Testis (tissue), 5 donors: ENCODE measurements at places on chromosomes 11 and 22. TPM values are rescaled to one million over a fixed set of nuclear protein-coding genes. Genes with fewer than 3 reads are reported as not detected.
A peak's percentile ranks its signal among the peaks of the same experiment; 100 is the strongest.

GRCh38 chr11:44764583-44764982 lies 37.8 kb downstream of the TSPAN18 start:
- DNase-seq: no peak

DNA sequence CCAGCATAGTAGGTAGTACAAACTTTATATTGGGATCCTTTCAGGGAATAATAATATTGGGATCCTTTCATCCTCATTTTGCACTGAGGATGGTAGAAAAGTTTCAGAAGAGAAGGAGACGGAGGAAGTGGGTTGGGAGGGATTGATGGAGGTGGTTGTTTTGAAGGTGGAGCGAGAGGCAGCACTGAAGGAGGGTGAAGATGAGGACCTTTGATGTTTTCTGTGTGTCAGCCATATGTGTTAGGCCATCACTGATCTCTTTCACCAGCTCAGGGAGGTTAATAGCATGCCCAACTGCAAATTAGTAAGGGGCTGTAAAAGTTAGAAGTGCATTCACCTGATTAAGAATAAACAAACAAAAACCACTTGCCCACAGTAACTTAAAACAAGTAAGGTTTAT lies 275.5 kb upstream of the B3GAT1 start:
- no peak for DNase-seq

- peak; percentile 9 for DNase-seq
These were observed 2.1 kb downstream of the ZP1 start for GRCh38 chr11:60869451-60869825.

DNA sequence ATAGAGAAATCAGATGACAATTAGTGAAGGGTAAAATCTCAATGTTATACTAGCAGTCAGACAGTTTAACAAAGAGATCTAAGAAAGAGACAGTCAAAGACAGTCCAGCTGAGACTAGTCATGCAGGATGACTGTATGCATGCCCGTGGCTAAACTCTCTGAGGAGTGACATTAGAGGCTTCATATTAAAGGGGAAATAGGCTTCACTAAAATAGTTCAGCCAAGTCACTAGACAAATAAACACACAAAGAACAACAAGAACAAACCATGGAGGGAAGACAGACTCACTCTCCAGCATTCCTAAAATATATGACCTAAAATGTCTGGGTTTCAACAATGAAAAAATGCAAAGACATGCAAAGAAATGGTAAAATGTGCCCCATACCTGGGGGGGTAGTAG lies 18.6 kb upstream of the APLNR start:
- no peak for DNase-seq

GRCh38 chr11:100013011-100013410 lies 674.1 kb upstream of the ARHGAP42 start:
- DNase-seq: no peak

DNA sequence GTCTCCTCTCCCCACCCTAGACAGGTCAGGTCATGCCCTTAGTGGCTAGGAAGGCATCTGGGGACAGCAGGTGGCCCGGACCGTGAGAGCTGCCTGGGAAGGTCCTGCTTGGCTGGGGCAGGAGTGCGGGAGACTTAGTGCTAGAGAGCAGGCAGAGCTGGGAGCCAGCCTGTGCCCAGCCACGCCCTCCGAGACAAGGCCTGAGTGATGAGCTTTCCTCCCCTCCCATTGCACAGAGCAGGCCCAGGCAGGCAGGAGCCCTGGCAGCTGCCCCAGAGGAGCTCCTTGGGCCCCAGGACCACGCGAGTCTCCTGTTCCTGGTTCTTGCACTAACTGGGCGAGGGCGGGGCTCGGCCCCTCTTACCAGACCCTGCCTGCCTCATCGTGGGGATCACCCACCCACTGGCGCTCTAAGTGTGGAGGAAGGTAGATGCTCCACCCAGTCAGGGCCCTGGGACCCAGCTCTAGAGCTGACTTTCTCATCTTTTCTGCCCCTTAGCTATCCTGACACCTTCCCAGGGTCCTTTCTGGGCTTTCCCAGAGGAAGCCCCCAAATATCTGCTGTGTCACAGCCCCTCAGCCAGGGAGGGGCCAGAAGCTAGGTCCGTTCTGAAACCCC lies 44.9 kb downstream of the MACROD1 start:
- DNase-seq: no peak

DNA sequence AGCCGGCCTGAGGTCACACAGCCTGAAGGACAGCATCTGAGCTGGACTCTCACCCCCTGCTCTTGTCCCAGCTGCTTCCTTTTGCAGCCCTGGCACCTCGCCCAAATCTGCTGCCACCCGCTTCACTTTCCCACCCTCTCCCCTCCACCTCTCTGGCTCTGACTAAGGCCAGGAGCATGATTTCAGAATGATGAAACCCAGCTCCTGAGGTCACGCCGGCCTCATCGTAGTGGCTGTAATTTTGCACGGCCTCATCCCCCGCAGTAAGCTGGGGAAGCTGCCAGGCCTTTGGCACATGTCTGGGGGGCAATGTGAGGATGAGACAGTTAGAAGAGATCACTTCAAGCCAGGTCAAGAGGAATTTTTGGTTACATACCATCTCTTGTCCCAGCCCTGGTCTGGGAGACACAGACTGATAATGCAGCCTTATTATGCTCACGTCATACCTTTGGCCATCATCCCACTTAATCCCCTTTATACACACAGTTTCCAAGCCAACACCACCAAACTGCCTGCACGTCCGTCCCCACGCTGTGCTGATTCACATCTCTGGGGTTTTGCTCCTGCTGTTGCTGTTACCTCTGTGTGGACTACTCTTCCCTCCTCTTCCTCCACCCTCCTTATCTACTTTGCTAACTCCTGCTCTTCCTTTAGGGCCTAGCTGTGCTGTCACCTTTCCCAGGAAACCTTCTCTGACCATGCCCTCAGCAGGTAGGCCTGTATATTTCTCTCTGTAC lies 58.1 kb downstream of the CHRDL2 start:
- DNase-seq: peak; percentile 46

GRCh38 chr11:22733475-22734248 lies 67.3 kb downstream of the GAS2 start:
- DNase-seq: no peak

- no peak for DNase-seq
These were observed at the start of gene CDHR5 for GRCh38 chr11:624705-625635. Gene CDHR5, minus strand, starts transcription at chr11:624955. Its CDS starts 53 bp downstream, at chr11:624902.

DNA sequence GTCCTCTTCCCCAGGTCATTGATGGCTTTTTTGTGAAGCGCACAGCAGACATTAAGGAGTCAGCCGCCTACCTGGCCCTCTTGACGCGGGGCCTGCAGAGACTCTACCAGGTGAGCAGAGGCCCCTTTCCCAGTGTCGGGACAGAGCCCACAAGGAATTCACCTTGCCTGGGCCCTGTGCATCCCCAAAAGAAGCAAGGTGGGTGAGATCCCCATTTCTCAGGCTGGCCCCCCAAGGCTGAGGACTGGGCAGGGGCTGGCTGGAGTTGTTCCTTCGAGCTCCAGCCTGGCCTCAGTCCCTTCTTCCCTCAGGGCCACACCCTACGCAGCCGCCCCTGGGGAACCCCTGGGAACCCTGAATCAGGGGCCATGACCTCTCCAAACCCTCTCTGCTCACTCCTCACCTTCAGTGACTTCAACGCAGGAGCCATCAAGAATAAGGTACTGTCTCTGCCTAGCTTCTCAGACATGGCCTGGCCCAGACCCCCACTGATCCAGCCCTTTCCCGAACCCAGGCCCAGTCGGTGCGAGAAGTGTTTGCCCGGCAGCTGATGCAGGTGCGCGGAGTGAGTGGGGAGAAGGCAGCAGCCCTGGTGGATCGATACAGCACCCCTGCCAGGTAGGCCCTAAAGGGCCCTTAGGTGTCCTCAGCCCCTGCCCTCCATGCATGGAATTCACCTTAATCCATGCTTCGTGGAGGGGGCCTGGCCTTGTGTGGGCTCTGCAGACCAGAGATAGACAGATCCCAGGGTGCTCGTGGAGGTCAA lies 4.7 kb downstream of the MUS81 start:
- DNase-seq: no peak

DNA sequence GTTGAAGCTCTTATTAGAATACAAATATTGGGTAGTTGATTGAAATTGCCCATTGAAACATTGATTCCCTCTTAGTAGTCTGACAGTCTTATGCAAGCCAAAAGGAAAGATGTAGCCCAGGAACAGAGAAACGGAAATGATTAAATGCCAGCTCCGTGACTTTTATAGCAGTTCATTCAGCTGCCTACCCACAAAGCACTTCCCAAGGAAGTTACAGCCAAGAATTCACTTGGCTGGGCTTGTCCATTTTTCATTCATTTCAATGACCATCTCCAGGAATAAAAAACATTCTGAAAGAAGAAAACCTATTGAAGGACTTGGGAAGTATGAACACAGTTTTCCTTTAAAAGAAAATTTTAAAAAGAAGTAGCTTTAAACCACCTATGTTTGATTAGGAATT lies 62.0 kb downstream of the NCAM1 start:
- DNase-seq: no peak

GRCh38 chr11:132960273-132961078 lies 571.8 kb downstream of the OPCML start:
- DNase-seq: no peak

DNA sequence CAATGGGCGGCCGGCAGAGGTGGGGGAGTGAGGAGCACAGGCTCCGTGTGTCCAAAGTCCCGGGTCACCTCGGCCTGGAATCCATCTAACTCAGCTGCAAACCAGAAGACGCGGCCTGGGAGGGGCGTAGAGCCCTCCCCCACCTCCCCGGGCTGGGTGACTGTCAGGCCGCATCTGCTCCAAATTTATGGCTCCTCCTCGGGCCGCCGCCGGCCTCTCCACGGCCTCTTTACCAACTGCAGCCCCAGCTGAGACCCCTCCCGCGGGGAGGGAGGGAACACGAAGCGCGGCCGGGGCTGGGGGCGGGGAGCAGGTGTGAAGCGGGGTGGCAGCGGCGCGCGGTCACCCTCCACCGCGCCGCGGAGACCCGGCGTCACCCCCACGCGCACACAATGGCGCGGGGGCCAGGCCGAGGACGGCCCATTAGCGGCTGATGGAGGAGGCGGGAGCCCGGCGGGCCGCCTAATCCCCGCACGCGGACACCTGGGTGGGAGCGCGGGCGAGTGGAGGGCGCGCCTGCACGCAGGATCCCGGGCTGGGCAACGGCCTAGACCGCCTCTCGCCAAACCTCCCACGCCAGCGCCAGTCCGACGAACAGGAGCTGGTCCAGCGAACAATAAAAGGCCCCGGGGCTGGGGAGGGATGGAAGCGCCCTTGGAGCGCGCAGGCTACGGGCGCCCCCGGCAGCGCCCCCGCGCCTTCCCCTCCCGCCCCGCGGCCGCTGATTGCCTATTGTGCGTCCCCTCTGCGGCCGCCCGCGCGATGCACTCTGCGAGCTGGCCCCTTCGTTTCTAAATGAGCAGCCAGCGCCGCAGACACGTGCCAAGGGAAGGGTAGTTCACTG lies 25.9 kb upstream of the ROBO3 start:
- no peak for DNase-seq

DNA sequence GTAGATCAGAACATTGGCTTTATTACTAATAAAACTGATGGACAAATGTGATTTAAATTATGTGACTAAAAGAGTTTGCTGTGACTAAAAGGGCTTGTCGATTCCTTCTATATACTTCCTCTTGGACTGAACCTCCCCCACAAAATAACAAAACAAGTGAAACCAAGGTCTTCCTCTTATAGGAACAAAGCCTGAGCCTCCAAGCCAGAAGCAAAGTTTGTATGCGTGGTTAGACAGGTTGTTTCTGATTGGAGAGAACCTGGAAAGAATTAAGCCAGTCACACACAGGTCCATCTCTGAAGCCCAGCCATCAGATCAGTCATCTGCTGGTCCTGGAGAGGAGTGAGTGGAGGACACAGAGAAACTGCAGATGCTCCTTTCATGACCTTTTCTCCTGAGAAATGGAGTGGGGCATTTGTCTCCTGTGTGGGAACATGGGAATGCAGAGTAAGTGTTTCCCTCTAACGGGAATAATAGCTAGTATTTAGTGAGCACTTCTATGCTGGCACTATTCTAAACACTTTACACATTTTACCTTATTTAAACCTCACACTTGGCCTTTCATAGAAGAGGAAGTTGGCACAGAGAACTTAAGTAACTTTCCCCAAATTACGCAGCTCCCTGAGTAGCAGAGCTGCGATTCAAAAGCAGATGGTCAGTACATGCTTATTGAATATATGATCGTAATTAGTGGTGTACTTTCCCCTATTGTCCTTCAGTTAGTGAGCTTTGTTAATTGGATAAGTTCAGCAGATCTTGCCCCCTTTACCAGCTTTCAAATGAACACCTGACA lies 77.1 kb downstream of the UVRAG start:
- DNase-seq: no peak

DNA sequence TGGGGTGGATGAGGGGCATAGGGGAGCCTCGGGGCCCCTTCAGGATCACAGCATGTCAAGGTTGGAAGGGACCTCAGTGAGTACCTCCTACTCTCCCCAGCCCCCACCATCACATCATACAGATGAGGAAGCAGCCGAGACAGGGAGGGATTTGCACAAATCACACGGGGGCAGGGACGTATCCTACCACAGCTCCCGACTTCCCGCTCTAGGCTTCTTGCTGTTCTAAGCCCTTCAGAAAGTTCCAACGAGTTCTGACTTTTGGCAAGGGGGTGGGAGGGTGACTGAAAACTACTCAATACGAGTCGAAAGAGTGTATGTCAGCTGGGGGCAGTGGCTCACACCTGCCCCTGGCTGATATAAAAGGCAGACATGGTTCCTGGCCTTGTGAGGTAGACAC lies 4.7 kb upstream of the RAD9A start:
- DNase-seq: no peak

CXCR5 gene
- 0.06 TPM for total RNA-seq

MAJIN gene
- 34.8 TPM for total RNA-seq
